ENCODE measurements at places on chromosomes 16 and 17. TPM values are rescaled to one million over a fixed set of nuclear protein-coding genes. Genes with fewer than 3 reads are reported as not detected.

DNA sequence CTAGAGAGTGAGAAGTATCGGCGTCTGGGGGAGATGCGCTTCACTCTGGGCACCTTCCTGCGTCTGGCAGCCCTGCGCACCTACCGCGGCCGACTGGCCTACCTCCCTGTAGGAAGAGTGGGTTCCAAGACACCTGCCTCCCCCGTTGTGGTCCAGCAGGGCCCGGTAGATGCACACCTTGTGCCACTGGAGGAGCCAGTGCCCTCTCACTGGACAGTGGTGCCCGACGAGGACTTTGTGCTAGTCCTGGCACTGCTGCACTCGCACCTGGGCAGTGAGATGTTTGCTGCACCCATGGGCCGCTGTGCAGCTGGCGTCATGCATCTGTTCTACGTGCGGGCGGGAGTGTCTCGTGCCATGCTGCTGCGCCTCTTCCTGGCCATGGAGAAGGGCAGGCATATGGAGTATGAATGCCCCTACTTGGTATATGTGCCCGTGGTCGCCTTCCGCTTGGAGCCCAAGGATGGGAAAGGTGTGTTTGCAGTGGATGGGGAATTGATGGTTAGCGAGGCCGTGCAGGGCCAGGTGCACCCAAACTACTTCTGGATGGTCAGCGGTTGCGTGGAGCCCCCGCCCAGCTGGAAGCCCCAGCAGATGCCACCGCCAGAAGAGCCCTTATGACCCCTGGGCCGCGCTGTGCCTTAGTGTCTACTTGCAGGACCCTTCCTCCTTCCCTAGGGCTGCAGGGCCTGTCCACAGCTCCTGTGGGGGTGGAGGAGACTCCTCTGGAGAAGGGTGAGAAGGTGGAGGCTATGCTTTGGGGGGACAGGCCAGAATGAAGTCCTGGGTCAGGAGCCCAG lies 2.8 kb downstream of the SPHK1 start:
- DNase-seq: no peak
- H3K36me3 ChIP-seq: peaks cover 30% of the 10 kb centered on the region
- H3K4me3 ChIP-seq: no peak overlapping the region
- peaks cover 13% of the 10 kb centered on the region for H3K4me1 ChIP-seq
- peaks cover 2% of the 10 kb centered on the region for H3K27me3 ChIP-seq
- H3K27ac ChIP-seq: no peak overlapping the region

DNA sequence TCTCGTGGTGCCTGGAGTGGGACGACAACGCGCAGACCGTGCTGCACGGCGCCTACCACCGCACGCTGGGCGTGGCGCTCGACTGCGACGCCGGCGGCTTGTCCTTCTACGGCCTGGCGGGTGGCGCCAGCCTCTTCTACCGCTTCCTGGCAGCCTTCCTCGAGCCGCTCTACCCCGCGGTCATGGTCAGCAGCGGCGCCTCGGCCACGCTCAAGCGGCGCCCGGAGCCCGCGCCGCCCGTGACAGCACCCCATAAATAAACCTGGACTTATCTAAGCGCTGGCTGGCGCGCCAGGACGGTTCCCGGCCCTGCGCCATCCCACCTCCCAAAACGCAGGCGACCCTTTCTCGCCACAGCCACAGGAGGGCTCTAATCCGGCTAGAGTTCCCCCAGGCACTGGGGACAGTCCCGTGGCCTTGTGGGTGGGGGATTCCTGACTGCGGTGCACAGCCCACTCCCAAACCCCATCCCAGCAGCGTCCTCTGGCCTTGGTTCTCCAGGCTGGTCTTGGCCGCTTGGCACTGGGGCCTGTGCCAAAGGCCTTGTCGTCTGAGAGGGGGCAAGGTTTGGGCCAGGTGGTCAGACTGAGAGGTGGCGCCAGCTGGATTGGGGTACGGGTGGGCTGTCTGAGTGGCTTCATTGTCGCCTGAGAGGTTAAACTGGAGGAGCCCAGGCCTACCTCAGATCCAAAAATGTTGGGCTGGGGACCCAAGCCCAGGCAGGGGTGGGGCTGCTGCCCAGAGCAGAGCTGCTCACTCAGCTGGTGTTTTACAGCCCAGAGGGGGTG lies 10.1 kb upstream of the SLC16A5 start:
- peaks cover 3% of the 10 kb centered on the region for H3K27me3 ChIP-seq
- peak; percentile 53 for DNase-seq
- peak overlapping the region; percentile 72 for H3K27ac ChIP-seq
- H3K36me3 ChIP-seq: no peaks in the 10 kb centered on the region
- H3K4me3 ChIP-seq: peak overlapping the region; percentile 83

DNA sequence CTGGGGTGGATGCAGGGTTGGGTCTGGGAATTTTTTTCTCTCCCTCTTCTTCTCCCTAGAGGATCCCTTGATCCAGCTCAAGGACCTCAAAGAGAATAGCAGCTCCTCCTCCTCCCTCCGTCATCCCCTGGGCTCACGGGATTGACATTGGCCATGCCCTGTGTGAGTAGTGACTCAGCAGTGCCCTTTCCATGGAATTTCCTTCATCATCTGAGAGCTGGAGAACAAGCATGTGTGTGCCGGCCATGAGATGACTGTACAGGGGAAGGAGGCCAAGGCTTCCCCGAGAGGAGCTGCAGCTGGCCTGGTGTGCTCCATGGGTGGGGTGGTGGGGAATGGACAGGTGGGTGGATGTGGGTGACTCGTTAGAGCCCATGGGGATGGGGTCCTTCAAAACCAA lies 8.9 kb upstream of the WSCD1 start:
- no peaks in the 10 kb centered on the region for H3K36me3 ChIP-seq
- H3K4me1 ChIP-seq: no peaks in the 10 kb centered on the region
- H3K4me3 ChIP-seq: no peak overlapping the region
- H3K27ac ChIP-seq: no peak overlapping the region

- H3K4me1 ChIP-seq: peaks cover 10% of the 10 kb centered on the region
- no peak overlapping the region for H3K27ac ChIP-seq
- no peak for DNase-seq
- peaks cover 4% of the 10 kb centered on the region for H3K27me3 ChIP-seq
- H3K4me3 ChIP-seq: no peak overlapping the region
These were observed 4.5 kb downstream of the CCL18 start for GRCh38 chr17:36068524-36068923.

DNA sequence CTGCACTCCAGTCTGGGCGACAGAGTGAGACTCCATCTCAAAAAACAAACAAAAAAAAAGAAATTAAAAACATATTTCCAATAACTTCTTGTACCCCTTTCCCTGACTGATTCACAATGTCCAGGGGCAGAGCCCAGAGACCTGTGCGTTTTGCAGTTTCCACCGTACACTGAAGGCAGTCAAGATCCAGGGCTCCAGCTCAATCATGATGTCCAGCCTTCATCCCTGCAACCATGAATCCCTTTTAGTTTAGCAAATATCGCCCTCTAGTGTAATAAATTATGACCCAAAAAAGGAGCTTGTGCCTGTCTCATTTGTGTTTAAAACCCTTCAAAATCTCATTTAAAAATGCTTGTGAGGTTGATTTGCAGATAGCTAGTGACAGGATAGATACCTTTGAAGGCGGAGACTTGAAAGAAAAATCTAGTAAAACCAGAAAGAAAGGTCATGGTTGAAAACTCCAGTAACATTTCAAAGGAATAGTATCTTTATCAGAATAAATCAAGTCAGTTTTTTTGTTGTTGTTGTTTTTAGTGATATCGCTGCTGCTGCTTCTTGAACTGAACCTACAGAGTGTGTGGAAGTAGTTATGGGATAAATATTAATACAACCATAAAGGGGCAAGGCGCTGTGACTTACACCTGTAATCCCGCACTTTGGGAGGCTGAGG lies 3.7 kb upstream of the ERN1 start:
- no peak for DNase-seq
- H3K4me3 ChIP-seq: no peak overlapping the region
- H3K27me3 ChIP-seq: peaks cover 5% of the 10 kb centered on the region

- H3K4me1 ChIP-seq: no peaks in the 10 kb centered on the region
- no peak overlapping the region for H3K27ac ChIP-seq
- no peak overlapping the region for H3K4me3 ChIP-seq
- no peaks in the 10 kb centered on the region for H3K27me3 ChIP-seq
- DNase-seq: no peak
- no peaks in the 10 kb centered on the region for H3K36me3 ChIP-seq
These were observed 25.3 kb downstream of the SPACA3 start for GRCh38 chr17:33016920-33017319.

- peak overlapping the region; percentile 76 for H3K27ac ChIP-seq
- H3K4me3 ChIP-seq: peak overlapping the region; percentile 77
- peaks cover 29% of the 10 kb centered on the region for H3K4me1 ChIP-seq
- peaks cover 11% of the 10 kb centered on the region for H3K27me3 ChIP-seq
- peaks cover 23% of the 10 kb centered on the region for H3K36me3 ChIP-seq
- peak; percentile 40 for DNase-seq
These were observed 693 bp downstream of the CLDN7 start for GRCh38 chr17:7261379-7262191.

EVPLL gene
- not detected for total RNA-seq

- no peaks in the 10 kb centered on the region for H3K27me3 ChIP-seq
- peaks cover 19% of the 10 kb centered on the region for H3K36me3 ChIP-seq
- H3K4me1 ChIP-seq: no peaks in the 10 kb centered on the region
- no peak overlapping the region for H3K27ac ChIP-seq
These were observed 61.2 kb downstream of the USP31 start for GRCh38 chr16:23088018-23088417.

DPEP3 gene
- total RNA-seq: 0.29 TPM

TEX19 gene
- not detected for total RNA-seq

DNA sequence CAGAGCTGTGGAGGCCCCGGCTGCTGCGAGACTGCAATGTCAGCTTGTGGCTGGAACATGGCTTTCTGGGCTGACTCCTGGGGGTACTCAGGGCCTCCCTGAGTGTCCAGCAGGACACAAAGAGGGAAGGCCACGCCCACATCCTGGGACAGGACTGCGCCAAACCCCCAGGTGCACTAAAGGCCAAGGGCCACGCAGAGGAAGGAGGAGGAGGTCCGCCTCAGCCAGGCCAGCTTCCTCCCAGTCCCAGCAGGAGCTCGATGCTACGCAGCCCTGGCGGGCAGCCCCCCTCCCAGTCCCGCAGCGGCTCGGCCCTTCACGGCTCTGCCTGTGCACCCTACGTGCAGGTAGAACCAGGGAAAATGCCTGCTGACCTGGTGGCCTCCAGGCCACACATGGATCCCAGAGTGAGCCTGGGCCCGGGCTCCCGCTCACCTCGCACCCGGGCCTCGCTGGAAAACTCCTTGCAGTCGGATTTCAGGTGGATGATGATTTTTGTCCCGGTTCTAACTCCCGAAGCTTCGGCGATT lies 21.2 kb downstream of the DNASE1 start:
- H3K27ac ChIP-seq: no peak overlapping the region
- H3K27me3 ChIP-seq: no peaks in the 10 kb centered on the region
- H3K4me3 ChIP-seq: no peak overlapping the region

GRCh38 chr17:53129863-53130262 lies 692.9 kb upstream of the KIF2B start:
- no peak for DNase-seq
- no peaks in the 10 kb centered on the region for H3K36me3 ChIP-seq
- no peaks in the 10 kb centered on the region for H3K4me1 ChIP-seq
- no peak overlapping the region for H3K4me3 ChIP-seq
- H3K27me3 ChIP-seq: no peaks in the 10 kb centered on the region

- no peak for DNase-seq
- no peaks in the 10 kb centered on the region for H3K27me3 ChIP-seq
- H3K4me1 ChIP-seq: peaks cover 9% of the 10 kb centered on the region
These were observed 115.5 kb upstream of the TBX2 start for GRCh38 chr17:61284174-61284573.

DNA sequence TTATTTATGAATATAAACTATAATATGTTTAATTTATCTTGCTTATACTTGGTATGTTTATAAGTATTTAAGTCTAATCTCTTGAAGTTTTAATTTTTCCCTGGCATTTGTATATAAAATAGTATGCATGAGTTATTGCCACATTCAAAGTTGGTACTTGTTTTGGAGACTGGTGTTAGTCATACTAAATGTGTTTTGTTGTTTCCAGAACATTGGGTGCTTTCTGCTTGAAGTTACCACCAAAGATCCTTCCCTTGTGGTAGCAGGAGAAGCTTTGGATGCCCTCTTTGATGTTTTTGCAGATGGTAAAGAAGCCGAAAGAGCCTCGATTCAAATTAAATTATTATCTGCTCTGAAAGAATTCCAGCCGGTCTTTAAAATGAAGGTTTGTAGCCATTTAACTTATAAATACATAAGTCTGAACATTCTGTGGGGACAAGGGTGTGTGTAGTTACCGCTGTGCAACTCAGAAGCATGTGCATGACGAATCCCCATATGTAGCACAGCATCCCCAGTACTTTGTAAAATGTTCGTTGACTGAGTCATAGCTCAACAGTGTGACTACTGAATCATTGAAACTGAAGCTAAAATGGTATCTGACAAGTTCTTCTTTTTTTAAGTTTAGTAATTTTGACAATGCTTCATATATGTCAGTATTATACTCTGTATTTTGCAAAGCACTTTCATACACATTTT lies 36.4 kb downstream of the HEATR3 start:
- DNase-seq: no peak
- no peaks in the 10 kb centered on the region for H3K4me1 ChIP-seq
- H3K36me3 ChIP-seq: peaks cover 65% of the 10 kb centered on the region
- H3K4me3 ChIP-seq: no peak overlapping the region

DNA sequence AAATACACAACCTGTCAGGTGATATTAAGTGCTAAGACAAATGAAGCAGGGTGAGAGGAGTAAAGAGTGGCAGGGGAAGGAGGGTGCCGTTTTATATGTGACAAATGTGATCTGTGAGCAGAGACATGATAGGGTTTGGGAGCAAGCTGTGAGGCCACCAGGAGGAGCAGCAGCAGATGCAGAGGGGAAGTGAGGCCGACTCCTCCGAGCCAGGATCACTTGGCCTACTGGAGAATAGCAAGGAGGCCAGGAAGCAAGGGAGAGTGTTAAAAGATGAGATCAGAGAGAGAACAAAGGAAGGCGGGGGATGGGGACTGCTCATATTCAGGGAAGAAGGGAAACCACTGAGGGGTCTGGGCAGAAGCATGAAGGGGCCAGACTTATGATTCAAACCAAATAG lies 129.4 kb downstream of the TANGO6 start:
- H3K4me1 ChIP-seq: no peaks in the 10 kb centered on the region
- no peaks in the 10 kb centered on the region for H3K27me3 ChIP-seq
- no peak overlapping the region for H3K27ac ChIP-seq
- H3K4me3 ChIP-seq: no peak overlapping the region

PLK1 gene
- 2.3 TPM for total RNA-seq

- H3K4me3 ChIP-seq: no peak overlapping the region
- H3K27ac ChIP-seq: no peak overlapping the region
- H3K27me3 ChIP-seq: no peaks in the 10 kb centered on the region
- no peak for DNase-seq
- H3K4me1 ChIP-seq: no peaks in the 10 kb centered on the region
These were observed 531.7 kb upstream of the TOM1L1 start for GRCh38 chr17:54368906-54369305.

DNA sequence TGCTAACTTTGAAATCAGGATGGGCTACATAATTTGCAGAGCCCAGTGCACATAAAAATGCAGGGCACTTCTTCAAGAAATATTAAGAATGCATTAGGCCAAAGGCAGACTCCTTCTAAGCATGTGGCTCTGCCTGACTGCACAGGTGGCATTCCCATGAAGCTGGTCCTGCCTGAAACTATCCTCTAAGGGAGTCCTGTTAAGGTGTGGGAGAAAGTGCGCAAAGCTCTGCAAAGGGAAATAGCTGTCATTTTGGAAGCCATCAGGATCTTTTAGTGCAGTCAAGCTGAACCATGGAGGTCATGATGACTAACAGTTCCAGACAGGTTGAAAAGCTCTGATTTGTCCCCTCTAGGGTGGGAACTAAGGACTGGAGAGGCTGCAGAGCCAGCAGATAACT lies 41.9 kb upstream of the CRHR1 start:
- H3K36me3 ChIP-seq: no peaks in the 10 kb centered on the region
- H3K4me3 ChIP-seq: no peak overlapping the region
- no peaks in the 10 kb centered on the region for H3K4me1 ChIP-seq
- DNase-seq: no peak

Data from activated B cell treated with CpG ODN at 0.5 μM for 24 hours (primary cell).